ENCODE measurements at places on chromosomes 5 and 9. TPM values are rescaled to one million over a fixed set of nuclear protein-coding genes. Genes with fewer than 3 reads are reported as not detected.

- peaks cover 42% of the 10 kb centered on the region for H3K27me3 ChIP-seq
- DNase-seq = no peak
- H3K27ac ChIP-seq = peak overlapping the region; percentile 52
- H3K4me3 ChIP-seq = peak overlapping the region; percentile 11
- H3K4me1 ChIP-seq = peaks cover 24% of the 10 kb centered on the region
Measured at GRCh38 chr9:137407590-137408300, 15.2 kb downstream of the EXD3 start.

DNA sequence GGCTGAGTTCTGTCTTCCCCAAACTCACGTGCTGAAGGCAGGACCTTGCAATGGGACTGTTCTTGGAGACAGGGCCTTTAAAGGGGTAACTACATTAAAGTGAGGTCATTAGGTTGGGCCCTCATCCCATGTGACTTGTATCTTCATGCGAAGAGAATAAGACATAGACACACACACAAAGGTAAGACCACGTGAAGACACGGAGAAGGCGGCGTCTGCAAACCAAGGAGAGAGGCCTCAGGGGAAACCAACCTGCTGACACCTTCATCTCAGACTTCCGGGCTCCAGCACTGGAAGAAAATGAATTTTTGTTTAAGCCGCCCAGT is 50.7 kb upstream of the KCNMB1 start:
- peaks cover 7% of the 10 kb centered on the region for H3K4me1 ChIP-seq
- no peak overlapping the region for H3K4me3 ChIP-seq
- H3K36me3 ChIP-seq = no peaks in the 10 kb centered on the region

GRCh38 chr5:140255460-140256157 is 47.3 kb downstream of the PFDN1 start:
- H3K4me3 ChIP-seq = no peak overlapping the region
- peaks cover 13% of the 10 kb centered on the region for H3K36me3 ChIP-seq
- H3K4me1 ChIP-seq = peaks cover 60% of the 10 kb centered on the region
- H3K27me3 ChIP-seq = no peaks in the 10 kb centered on the region
- no peak for DNase-seq
- no peak overlapping the region for H3K27ac ChIP-seq

Gene PLAC8L1
- not detected for total RNA-seq

GRCh38 chr5:39543335-39543734 is 118.6 kb upstream of the DAB2 start:
- H3K27me3 ChIP-seq = no peaks in the 10 kb centered on the region
- H3K4me1 ChIP-seq = peaks cover 20% of the 10 kb centered on the region
- DNase-seq = no peak
- H3K27ac ChIP-seq = peak overlapping the region; percentile 63

Gene SPINK9
- total RNA-seq = not detected

- H3K36me3 ChIP-seq = no peaks in the 10 kb centered on the region
- no peaks in the 10 kb centered on the region for H3K27me3 ChIP-seq
- H3K27ac ChIP-seq = no peak overlapping the region
- peaks cover 29% of the 10 kb centered on the region for H3K4me1 ChIP-seq
Measured at GRCh38 chr5:39226558-39226957, 7.2 kb upstream of the FYB1 start.

- no peak for DNase-seq
- H3K27me3 ChIP-seq = no peaks in the 10 kb centered on the region
- no peaks in the 10 kb centered on the region for H3K4me1 ChIP-seq
Measured at GRCh38 chr5:148759101-148759500, 67.3 kb upstream of the ADRB2 start.

Gene FLT4
- 40.5 TPM for total RNA-seq

Gene GOLGA2
- 72.9 TPM for total RNA-seq

DNA sequence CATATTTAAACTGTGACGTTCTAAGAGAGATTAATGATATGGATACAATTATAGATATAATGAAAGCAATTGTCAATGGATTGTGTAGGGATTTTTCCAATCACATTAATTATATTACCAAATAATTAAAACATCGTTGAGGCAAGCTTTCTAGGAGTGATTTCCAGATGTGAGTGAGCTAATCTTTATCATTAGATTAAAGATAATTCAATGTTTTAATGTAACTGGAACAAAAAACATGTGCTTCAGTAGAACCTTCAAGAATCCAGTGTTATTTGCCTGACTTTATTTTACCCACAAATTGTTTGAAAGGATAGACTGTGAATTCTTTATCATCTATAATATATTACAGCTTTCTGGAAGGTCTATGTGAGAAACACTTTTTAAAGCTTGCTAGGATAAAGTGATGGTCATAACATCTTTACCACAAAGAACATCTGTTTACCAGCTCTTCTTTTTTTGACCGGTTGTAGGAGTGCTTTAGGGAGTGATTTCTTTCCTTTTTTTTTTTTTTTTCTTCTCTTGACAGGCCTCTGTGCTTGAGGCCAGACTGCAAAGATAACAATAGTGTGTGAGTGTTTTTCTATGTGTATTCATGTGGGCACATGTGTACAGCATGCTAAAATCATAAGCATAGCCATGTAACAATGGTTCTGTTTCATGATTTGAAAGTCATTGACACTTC is 35.0 kb downstream of the SNCAIP start:
- H3K36me3 ChIP-seq = no peaks in the 10 kb centered on the region
- no peaks in the 10 kb centered on the region for H3K4me1 ChIP-seq
- no peak for DNase-seq
- H3K27me3 ChIP-seq = no peaks in the 10 kb centered on the region
- H3K27ac ChIP-seq = no peak overlapping the region

Gene GLRA1
- total RNA-seq = not detected

DNA sequence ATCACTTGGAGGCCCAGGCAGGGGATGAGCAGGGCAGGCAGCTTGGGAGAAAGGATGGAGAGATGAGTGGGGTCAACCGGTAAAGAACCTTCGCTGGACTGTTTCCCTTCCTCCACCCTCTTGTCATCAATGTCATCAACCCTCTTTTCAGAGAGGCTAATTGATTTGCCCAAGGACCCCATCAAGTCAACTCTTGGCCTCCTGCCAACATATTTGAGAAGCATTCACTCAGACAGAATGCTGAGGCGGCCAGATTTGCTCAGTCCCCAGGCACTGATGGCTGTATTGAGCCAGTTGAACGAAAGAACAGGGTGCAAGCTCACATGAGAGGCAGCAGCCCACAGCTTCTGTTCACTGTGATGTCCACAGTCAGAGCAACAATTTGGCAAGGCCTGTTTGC is 193.5 kb downstream of the RFK start:
- no peak overlapping the region for H3K4me3 ChIP-seq
- no peaks in the 10 kb centered on the region for H3K27me3 ChIP-seq
- no peaks in the 10 kb centered on the region for H3K36me3 ChIP-seq
- no peak for DNase-seq
- no peaks in the 10 kb centered on the region for H3K4me1 ChIP-seq
- no peak overlapping the region for H3K27ac ChIP-seq

Gene SHISAL2B
- total RNA-seq = not detected

DNA sequence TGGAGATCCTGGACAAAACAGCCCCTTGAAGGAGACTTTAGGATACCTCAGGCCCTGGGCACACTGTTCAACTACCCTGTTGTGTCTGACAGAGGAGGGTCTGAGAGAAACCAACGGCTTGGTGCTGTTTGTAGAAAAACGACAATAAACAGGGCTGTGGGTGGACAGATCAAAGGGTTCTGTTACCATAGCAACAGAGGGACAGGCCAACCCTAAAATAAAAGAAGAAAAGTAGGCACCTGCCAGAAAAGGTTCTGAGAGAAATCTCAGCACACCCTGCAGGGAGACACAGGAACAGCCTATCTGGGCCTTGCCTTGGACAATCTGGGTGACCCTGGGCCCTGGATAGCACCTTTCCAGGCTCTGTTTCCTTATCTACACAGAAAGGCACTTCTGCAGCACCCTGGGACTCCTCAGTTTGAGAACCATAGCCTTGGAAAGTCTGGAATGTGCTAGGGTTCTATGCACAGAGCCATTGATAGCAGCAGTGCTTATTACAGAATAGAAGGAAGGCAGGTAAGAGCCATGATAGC is 104.8 kb upstream of the TBC1D2 start:
- no peaks in the 10 kb centered on the region for H3K27me3 ChIP-seq
- H3K36me3 ChIP-seq = no peaks in the 10 kb centered on the region
- no peak overlapping the region for H3K4me3 ChIP-seq
- H3K27ac ChIP-seq = no peak overlapping the region
- no peak for DNase-seq

Gene BARX1
- total RNA-seq = not detected

DNA sequence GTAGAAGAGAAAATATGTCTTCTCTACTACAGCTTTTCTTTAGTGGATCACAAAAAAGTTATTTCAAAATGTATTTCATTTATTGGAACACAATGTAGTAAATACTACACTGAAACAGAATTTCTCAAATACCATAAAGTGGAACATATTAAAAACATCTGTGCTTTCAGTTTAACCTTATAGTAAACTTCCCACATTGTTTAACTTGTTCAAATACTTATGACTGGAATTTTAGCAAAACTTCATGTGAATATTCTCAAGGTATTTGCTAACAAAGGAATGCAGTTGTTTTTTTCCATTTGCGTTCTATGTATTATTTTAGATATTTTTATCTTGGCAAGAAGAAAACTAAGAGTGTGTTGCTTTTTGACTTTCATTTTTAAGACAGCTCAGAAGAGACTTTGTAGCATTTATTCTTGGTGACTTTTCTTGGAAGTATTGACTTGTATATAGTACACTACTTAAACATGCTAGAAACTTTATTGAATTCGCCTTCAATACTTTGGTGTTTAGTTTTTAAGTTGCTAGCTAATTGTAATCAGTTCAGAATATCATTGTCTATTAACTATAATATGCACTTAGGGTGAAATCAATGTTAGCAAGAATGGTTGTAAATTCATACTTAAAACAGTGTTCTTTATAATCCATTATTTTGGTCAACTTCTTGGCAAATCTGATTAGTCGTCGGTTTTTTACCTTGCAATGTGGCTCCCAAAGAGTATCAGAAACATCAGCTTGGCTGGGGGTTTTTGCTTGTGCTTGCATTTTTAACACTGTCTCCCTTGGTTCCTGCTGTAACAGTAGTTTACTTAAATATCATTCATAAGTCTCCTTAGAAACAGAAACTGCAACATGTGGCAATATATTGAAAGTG is 5.0 kb upstream of the RHOBTB3 start:
- no peak overlapping the region for H3K4me3 ChIP-seq
- H3K36me3 ChIP-seq = no peaks in the 10 kb centered on the region
- H3K27me3 ChIP-seq = peaks cover 8% of the 10 kb centered on the region
- H3K27ac ChIP-seq = peak overlapping the region; percentile 59
- no peak for DNase-seq

DNA sequence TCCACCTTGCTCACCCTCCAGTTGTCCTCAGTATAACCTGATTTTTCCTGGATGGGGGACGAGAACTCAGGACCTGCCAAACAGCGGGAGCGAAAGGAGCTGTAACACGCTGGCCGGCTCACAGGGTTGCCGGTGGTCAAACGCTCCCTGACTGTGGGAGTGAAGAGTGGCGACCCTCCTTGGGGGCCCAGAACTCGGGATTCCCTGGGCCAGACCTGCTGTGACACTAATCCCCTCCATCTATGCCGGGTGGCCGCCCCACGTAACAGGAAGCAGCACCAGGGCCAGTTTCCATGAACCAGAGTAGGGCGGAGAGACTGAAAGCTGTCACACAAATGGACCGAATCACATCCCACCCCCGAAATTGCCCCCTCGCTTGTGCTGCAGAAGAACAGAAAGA is 1809.2 kb upstream of the ACO1 start:
- DNase-seq = peak; percentile 65
- no peak overlapping the region for H3K27ac ChIP-seq
- H3K4me1 ChIP-seq = no peaks in the 10 kb centered on the region
- H3K36me3 ChIP-seq = no peaks in the 10 kb centered on the region

Gene IGFBPL1
- not detected for total RNA-seq
